K562 (cell line): ENCODE measurements at places on chromosomes 5 and 9. TPM values are rescaled to one million over a fixed set of nuclear protein-coding genes. Genes with fewer than 3 reads are reported as not detected.
A peak's percentile ranks its signal among the peaks of the same experiment; 100 is the strongest.

- no peak for DNase-seq
These were observed 373.1 kb upstream of the SMC2 start for GRCh38 chr9:103721056-103721455.

ANKRD31 gene
- 0.04 and 0.07 TPM in 2 replicates for total RNA-seq

GRCh38 chr9:132802121-132802795 lies 75.8 kb downstream of the AK8 start:
- no peak for DNase-seq

DNA sequence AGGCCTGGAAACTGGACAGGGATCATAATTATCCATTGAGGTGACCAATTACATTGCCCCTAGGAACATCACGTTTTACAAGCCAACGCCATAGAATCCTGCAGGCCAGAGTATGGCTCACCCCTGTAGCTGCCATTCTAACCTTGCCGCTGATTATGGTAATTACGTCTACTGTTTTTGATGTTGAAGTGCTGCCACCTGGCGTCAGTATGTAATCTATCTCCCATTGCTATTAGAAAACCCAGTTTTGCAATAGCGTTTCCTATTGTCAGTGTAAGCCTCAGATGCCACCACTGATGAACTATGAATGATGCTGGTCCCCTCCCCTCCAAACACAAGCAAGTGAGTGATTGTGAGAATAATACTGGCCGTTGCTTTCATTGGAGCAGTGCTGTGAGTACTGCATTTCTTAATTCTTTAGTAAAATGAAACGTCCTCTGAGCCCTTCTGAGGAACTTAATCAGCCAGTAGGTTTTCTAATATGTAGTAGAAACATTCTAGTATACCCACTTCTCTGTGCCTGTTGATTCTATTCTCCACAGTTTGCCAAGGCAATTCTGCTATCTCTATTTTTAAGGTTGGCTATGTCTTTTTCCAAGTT lies 100.5 kb upstream of the NMUR2 start:
- peak; percentile 16 for DNase-seq

DNA sequence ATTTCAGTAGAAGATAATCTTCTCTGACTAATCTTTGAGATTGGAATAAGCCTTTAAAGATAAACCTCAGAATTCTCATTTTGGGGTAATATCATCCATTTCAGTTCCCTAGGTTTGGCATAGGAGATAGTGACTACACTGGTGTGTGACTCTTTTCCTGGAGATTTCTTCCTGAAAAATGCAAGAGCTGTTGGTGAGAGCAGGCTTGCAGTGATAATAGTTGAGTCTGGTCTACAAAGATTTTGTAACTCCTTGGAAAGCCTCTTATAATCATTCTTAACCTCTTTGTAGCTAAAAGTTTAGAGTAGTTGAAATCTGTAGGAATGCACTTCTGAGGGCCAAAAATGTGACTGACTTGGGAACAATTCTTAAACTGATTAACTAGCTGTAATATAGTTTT lies 23.4 kb downstream of the RANBP17 start:
- DNase-seq, result no peak

DNA sequence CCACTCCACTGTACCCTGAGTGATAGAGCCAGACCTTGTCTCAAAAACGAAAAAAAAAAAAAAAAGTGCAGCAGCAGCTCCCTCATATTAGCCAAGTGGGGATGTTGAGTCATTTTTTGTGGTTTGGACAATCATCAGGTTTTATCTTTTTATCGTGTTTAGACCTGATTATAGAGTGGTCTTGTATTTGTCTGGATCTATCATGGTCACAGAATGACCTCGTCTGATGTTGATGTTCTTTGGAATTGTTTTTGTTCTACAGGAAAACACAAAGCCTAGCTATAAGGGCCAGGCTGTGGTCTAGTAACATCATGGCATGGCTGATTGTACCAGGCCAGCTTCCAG lies 1.6 kb upstream of the FBXW11 start:
- DNase-seq, result no peak

MLANA gene
- total RNA-seq, result not detected in 2 replicates

DNA sequence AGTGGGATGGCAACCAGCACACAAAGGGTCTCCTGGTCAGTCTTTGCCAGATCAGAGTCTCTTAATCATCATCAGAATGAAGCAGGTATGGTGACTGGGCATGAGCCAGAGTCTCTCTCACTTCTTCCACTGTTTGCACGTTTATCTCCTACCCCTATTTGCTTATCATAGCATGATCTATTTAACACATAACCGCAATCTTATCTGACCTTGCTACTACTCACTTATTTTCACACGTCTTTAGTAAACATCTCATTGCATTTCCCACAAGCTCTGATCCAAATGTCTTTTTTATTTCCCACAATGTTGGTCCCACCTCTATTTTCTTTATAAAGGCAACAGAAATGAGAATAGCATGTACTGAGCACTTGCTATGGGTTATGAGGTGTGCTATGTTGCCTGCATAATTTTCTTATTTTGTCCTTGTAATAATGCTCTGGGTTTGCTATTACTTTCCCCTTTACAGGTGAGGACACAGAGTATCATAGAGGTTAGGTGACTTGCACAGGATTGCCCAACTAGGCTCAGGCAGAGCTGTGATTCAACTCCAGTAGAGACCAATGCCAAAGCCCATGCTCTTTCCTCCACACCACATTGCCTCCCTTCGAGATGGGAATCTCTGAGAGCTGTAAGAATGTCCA lies 39.7 kb upstream of the IL7R start:
- DNase-seq, result no peak

HK3 gene
- total RNA-seq, result 0.16 TPM in 1 of 2 replicates, not detected in the other

NRG2 gene
- total RNA-seq, result 0.07 TPM in 1 of 2 replicates, not detected in the other

- no peak for DNase-seq
These were observed 62.1 kb downstream of the ARSB start for GRCh38 chr5:78922879-78923621.

- DNase-seq, result no peak
These were observed 170.6 kb upstream of the MVB12B start for GRCh38 chr9:126155756-126156664.

- DNase-seq, result no peak
These were observed 4.3 kb upstream of the HAPLN1 start for GRCh38 chr5:83724935-83725334.

PCDHB14 gene
- not detected in 2 replicates for total RNA-seq

- no peak for DNase-seq
These were observed 15.9 kb downstream of the EXD3 start for GRCh38 chr9:137406876-137407589.

DNA sequence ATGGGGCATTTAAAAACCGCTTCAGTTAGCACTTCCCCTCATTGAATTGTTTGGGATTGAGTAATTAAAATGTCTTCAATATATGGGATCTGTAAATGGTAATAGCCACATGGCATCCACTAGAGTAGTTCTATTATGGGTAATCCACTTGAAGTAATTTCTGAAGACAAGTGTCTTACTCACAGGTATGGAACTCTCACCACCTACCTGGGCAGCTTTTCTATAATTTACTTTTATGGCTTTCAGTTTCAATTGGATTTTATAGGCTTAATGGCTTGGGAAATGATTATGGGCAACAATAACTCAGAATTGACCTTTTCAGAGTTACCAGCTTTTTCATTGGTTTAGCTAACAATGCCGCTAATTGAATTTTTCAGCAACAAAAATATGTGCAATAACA lies 597.9 kb downstream of the PTPRD start:
- DNase-seq, result no peak

- no peak for DNase-seq
These were observed 53.6 kb downstream of the ERGIC1 start for GRCh38 chr5:172887692-172888091.

GRCh38 chr5:98510143-98510985 lies 263.1 kb upstream of the RGMB start:
- DNase-seq, result no peak

DNA sequence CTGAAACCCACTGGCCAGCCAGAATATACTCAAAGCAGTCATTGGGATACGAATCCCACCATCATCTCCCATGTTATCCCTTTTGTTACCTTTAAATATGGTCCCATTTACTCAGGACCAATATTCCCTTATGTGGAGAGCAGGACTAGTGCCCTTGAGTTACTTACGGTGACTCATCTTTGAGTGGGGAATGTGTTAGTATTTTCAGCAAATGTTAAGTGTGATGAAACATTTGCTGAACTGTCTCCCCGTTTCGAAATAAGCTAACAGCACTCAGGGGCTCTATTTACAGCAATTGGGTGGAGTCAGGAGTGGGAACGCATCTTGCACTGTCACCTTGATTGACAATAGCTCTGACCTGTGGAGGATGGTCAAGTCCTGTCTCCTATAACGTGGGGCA lies 67.4 kb downstream of the CTSL start:
- peak; percentile 37 for DNase-seq

CNTNAP3 gene
- 0.20 and 0.22 TPM in 2 replicates for total RNA-seq

DNA sequence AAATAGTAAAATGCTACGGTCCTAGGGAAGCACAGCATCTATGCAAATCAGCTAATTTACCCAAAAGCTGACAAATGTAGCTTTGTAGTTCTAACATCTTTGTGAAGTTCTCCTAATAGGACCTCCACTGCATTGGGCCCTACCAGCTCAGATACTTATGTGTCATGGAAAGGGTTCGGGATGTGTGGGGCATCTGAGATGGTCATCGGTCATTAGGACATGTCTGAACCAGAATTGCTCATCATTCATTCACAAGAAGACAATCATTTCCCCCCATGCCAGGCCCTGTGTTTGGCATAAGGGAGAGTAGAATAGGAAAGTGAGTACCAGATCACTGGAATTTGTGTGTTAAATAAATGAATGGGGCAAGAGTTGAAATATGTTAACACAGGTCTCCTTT lies 35.7 kb downstream of the PWWP2A start:
- no peak for DNase-seq

- no peak for DNase-seq
These were observed 42.3 kb downstream of the SNCAIP start for GRCh38 chr5:122354293-122354692.

GRCh38 chr9:110669433-110669832 lies 842 bp downstream of the MUSK start:
- DNase-seq, result no peak

GRCh38 chr5:65261499-65261898 lies 220.2 kb downstream of the ADAMTS6 start:
- DNase-seq, result no peak

- no peak for DNase-seq
These were observed 241.4 kb downstream of the HINT1 start for GRCh38 chr5:130923543-130924124.

PLAC8L1 gene
- 0.27 TPM in 1 of 2 replicates, not detected in the other for total RNA-seq

DNA sequence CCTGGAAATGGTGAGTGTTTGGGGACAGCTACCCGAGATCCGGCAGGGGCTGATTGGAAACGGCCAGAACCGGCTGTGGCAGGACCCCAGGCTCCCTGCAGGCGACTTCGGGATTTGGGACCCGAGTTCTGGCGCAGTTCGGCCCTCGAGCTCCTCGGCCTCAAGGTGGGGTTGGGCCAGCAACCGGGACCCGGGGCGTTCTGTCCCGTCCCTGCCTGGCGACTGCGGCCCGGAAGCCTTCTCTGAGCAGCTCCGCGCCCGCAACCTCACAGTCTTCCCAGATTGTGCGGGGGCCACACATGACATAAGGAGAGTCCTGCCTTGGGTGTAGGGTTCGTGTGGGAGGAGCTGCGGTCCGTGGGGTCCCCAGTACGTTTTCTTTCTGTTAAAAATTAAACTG lies 23.2 kb upstream of the NEURL1B start:
- no peak for DNase-seq

DNA sequence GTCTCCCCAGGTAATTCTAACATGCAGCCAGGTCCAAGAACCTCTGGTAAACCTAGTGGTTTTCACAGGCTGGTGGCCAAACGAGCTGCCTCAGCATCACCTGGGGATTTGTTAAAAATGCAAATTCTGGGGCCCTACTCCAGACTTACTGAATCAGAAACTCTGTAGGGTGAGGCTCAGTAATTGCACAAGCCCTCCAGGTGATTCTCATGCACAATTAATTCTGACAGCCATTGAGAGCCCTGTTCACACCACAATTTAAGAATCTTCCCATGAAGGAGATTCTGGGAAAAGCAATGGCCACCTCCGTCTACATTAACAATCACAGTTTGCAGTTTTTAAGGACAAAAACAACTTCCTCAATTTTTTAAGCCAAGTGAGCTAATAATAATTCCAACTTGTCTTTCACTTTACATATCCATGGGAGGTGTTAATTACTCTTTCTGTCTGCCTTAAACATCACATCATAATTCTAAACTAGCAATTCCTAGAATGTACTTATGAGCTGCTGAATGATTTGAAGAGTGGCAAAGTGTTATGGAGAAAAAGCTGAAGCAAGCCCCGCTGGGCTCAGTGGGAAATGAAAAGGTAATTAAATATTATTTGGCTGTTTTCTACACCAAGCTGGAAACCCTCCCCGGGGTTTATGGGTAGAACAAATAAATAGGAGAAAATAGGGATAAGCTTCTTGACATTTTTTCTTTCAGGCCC lies 70.0 kb downstream of the GLDC start:
- DNase-seq, result no peak

- DNase-seq, result no peak
These were observed 39.3 kb downstream of the CRB2 start for GRCh38 chr9:123395276-123395688.

MSH3 gene
- 14.3 and 14.9 TPM in 2 replicates for total RNA-seq
